ENCODE measurements at places on chromosomes 6 and 20.

DNA sequence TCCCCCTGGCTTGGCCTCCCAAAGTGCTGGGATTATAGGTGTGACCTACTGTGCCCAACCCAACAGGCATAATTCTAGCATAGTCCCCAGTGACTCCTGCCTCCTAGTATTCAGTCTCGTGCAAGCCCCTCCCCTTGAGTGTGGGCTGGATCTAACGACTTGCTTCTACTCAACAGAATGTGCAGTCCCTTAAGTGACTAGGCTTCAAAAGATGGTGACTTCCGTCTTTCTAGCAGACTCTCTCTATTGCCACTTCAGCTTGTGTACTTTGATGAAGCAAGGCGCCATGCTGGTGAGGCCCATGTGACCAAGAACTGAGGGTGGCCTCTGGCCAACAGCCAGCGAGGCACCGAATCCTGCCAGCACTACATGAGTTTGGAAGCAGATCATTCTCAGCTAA lies 109.6 kb upstream of the TRAF3IP2 start:
- no peak for DNase-seq

DNA sequence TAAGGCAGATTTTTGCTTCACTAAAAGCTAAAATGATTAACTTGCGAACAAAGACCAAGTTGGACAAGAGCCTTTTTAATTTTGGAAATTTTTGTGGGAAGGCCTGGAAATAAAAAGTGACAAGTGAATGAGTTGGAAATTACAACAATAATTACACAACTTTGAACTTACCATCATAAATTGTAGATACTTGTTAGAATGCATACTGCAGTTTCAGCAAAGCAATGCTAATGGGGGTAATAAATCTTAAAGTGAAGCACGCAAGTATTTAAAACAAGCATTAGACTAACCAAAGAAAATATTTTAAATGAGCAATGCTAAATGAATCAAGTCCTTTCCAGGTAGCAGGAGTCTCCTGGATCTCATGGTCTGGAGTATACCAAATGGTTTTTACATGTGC lies 83.2 kb upstream of the EYA4 start:
- DNase-seq, result no peak

GRCh38 chr20:44460795-44461141 lies 14.9 kb upstream of the TTPAL start:
- DNase-seq, result peak; percentile 74

GRCh38 chr6:167569879-167570278 lies 245.0 kb downstream of the TTLL2 start:
- no peak for DNase-seq

DNA sequence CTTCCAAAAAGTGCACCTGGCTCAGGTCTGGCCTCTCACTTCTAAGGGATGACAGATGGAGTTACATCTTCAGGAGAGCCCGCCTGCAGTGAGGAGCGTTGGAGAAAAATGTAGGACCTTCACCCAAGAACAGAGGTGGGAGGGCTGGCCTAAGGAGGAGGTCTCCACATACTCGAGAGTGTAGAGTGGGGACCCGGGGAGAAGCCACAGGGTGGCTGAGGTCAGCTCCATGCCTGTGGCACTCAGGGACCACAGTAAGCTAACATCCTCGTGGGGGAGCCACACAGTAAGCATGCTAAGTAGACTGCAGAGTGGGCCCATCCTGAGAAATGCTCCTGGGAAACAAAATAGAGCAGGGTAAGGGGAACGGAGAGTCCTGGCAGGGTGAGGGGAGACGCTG lies 24.0 kb downstream of the AAR2 start:
- no peak for DNase-seq

DNA sequence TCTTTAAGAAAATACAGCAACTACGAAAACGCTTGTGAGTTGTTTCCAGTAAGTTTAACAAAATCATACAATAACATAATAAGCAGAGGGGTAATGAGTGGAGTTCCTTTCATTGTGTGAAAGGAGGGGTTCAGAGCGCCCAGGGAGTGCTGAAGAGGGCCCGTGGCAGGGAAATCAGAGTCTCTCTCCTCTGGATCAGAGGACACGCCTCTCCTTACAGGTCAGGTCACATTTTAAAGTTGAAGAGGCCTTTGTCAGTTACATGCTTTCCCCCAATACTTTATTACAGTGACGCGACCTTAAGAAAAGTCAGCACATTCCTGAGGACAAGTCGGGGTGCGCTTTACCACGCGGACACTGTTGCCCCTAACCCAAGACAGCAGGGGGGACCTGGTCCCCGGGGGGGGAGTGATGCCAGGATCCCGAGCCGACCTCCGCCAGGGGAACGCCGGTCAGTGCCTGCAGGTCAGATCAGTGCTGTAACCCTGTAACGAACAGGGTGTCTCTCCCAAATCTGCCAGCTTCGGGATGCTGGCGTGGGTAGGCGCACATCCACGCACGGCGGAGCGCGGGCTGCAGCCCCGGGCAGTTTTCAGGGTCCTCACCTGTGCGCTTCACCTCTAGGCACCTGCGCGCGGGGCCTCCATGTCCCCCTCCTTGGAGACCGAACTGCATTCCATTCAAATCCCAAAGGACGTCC lies 848 bp downstream of the DACT2 start:
- DNase-seq, result no peak

- DNase-seq, result no peak
Measured at GRCh38 chr20:4008026-4008413, 7.3 kb downstream of the RNF24 start.

DNA sequence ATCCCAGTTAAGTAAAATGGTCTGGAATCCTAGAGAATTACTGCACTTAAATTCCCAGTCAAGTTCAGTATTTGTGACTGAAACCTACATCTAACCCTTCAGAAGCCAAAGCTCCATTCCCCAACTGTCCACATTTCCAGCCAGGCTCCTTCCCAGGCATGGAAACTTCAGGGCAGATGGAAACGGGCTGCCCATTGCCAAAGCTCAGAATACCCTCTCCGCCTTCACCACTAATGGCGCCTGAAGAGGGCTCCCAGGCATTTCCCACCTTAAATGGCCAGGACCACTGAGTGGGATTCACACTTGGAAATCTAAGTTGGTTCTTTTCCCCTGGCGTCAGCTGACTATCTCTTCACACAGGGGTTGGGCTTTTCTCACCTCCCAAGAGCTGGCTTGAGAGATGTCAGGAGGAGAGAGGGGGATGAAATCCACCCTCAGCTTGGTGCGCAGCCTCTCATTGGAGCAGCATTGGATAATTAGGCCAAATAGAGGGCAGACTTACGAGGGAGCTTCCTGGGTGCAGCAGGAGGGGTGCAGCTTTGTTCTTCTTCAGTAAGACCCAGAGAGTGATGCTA lies 82.9 kb downstream of the ANKRD60 start:
- no peak for DNase-seq

GRCh38 chr20:59421089-59421488 lies 120.7 kb downstream of the EDN3 start:
- DNase-seq, result no peak

- DNase-seq, result no peak
Measured at GRCh38 chr20:4802023-4802422, 80.3 kb downstream of the PRND start.

Data from large intestine (tissue), 12 donors.